Stimulated activated CD8-positive, alpha-beta memory T cell treated with anti-CD3 and anti-CD28 coated beads, Interleukin-12 subunit alpha, Interleukin-12 subunit beta, amount 100 ng/mL, for 4 hours (primary cell): ENCODE measurements at places on chromosomes 6 and 20.

DNA sequence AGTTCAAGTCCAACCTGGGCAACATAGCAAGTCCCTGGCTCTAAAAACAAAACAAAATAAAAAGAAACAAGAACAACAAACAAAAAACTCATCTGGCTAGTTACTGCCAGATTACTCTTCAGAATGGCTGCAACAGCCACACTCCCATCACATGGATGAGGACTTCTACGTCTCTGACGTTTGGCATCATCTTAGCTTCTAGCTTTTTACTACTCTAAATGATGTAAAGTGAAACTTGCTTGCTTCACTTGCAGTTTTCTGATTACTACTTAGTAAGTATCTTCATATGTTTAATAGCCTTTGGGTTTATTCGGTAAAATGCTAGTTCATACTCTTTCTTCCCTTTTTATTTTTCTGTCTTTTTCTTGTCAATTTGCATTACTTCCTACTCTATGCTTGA is 161.1 kb upstream of the CARMIL1 start:
- DNase-seq, result no peak

DNA sequence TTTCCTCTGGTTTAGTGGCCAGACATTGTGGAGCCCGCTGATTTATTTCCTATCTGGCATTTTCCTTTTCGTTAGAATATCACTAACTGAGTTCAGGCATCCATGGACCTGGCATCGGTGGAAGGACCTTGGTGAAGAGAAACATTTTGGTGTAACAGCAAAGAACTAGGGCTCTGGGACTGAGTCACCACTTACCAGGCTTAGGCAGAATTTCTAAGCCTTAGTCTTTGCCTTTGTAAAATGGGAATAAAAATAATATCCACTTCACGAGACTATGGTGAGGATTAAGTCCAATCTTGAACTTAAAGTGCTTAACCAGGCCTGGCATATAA is 42.0 kb upstream of the ENPP1 start:
- no peak for DNase-seq

- no peak for DNase-seq
Observed at GRCh38 chr20:63074631-63075030, 67.9 kb upstream of the BHLHE23 start.

DNA sequence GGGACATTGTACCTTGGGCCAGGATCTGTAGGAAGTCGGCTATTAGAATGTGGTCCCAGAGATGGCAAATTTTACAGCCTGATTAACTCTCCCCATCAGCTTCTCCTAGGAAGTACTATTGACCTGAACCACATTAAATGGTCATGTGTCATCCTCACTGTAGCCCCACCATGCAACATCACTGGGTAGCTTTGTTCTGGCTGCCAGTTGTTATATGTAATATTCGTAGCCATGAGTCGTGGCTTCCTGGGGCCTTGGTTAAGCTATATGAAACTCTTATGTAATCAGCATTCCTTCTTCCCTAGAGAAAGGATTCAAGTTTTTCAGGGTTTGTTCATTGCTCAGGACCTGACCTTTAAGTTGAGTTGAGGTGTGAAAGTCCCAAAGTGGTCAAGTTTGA is 125.7 kb downstream of the ANKS1A start:
- no peak for DNase-seq

- no peak for DNase-seq
Observed at GRCh38 chr6:106186714-106187113, 100.6 kb downstream of the PRDM1 start.

GRCh38 chr6:42279966-42280629 is 62.4 kb upstream of the MRPS10 start:
- DNase-seq, result no peak

- no peak for DNase-seq
Observed at GRCh38 chr20:24289737-24290481, 179.5 kb upstream of the SYNDIG1 start.

GRCh38 chr6:49563006-49563886 is 12.8 kb downstream of the C6orf141 start:
- no peak for DNase-seq

- DNase-seq, result no peak
Observed at GRCh38 chr20:18589941-18590674, 2.3 kb downstream of the DTD1 start.

DNA sequence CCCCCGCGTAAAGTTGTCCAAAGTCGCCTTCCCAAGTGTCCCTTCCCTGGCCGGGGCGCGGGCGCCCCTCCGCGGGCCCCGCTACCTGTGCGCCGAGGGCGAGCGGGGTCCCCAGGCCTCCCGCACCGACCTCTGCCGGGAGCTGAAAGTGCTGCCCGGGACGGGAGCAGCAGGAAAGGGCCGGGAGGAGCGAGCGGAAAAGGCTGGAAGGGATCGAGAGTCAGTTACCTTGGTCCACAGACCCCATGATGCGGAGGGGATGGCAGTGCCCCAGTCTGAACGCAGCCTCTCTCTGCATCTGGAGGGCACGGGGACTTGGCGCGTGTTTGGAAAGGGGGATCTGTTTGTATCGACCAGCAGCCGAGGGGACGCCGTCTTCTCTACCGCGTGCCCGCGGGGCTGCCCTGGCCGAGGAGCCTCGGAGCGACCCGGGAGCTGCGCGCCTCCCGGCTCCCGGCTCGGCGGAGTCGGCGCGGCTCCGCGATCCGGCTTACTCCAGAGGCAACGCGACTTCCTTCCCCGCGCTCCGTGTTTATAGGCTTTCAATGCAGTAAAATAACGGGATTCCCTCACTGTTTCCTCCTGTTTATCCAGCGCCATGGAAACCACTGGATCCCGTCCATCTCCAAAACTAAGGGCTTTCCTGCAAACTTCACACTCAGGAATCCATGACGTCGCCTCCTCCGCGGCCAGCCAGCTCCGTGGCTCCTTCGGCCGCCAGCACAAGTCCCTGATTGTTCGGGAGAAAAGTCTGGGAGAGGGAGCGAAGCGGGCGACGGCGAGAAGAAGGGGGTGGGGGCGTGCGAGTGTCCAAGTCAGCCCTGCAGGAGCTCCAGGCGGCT is 20.0 kb upstream of the NFATC2 start:
- DNase-seq, result no peak

DNA sequence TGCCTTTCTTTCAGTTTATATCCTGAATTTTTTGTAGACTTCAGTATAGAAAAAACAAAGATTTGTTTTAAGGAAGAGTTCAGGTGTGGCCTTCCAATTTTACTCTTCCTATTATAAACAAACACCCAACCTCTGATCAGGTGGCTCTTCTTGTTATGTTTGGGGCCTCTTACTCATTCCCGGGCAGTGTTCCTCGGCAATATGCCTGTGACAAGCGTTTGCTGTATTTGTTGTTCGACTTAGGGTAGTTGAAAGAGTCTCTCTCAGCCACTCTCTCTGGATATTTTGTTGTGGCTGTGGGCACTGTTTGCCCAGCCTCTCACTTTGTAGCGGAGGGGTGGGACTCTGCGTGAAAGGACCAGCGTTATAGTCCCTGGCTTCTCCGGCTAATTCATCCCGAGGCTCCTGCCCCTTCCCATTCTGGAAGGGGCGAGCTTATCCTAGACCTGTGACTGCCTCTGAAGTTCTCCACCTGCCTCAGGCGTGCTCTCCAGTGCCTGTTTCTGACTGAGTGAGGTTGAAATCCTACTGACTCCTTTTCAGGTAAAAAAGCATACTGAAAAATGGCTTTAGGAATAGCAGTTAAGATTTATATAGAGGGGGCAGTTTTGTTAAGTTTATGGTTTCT is 97.4 kb downstream of the PLCB4 start:
- DNase-seq, result no peak

GRCh38 chr20:60960500-60960899 is 291.6 kb upstream of the CDH4 start:
- DNase-seq, result no peak

DNA sequence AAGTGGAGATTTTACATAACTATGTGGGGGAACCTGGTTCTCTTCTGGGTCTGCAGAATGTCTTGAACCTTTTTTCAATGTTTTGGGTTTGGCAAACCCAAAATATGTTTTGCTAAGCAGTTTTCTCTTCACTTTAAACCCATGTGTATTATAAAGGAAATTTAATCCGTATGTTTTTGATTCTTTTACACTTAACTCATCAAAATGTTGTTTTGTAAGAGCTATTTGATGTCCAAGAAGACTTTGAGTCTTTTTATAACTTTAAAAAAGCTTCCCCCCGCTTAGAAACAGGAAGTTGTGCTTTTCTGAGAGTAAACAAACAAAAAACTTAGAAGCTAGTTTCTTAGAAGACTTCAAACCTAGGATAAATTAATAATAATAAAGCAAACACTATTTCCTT is 81.9 kb upstream of the CEP162 start:
- no peak for DNase-seq

GRCh38 chr6:41560431-41561192 is 14.4 kb downstream of the FOXP4 start:
- peak; percentile 68 for DNase-seq

GRCh38 chr6:126002755-126003679 is 16.7 kb downstream of the TRMT11 start:
- DNase-seq, result no peak

DNA sequence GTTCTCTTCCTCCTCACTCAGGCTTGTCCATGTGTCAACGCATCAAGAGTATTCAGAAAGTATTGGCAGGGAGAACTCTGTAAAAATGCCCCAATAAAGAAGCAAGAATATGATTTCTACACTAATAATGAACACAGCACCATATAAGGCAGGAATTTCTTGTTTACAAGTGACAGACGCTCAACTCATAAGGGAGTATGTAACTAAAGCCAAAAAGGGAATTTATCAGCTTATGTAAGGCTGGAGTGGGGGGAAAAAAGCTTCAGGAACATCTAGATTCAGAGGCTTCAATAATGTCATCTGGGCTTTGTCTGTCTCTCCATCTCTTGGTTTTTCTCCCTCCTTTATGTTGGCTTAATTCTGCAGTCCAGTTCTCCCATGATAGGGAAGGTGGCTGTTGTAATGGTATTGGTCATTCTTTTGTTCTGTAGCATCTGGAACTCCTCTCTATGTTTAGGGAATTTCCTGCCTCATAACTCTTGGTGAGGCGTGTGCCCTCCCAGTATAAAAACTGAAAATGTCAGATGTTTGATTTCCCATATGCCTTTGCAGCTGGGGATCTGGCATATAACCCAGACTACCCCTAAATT is 125.1 kb upstream of the COL21A1 start:
- no peak for DNase-seq

- no peak for DNase-seq
Observed at GRCh38 chr20:48698507-48699267, 129.1 kb downstream of the PREX1 start.

DNA sequence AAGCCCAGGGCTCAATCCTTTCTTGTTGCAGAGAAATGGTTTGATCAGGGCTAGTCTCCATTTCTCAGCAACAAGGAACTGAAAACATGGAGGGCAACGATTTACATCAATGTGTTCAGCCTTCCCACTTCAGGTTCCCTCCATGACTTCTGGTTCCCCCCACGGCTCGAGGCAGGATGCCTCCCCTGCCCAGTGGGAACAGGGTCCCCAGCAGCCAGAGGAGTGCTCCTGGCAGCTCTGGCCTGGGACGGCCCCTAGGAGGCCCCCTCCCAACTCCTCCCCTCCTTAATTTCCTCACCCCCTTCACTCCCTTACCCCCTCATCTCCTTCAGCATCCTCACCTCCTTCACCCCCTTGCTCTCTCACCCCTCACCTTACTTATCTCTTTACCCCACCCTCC is 283.8 kb downstream of the CDC5L start:
- DNase-seq, result no peak

GRCh38 chr20:4167261-4168021 is 152.1 kb upstream of the RNF24 start:
- DNase-seq, result no peak

GRCh38 chr20:60512443-60512842 is 554.2 kb downstream of the CDH26 start:
- no peak for DNase-seq

- no peak for DNase-seq
Observed at GRCh38 chr6:108116546-108117426, 42.2 kb upstream of the OSTM1 start.

- DNase-seq, result no peak
Observed at GRCh38 chr6:75609639-75610590, 8.2 kb downstream of the SENP6 start.

GRCh38 chr6:33623895-33624381 is 2.8 kb downstream of the ITPR3 start:
- DNase-seq, result no peak

GRCh38 chr20:37669062-37669772 is 24.6 kb upstream of the CTNNBL1 start:
- DNase-seq, result no peak
